ENCODE measurements at places on chromosomes 6 and 20. TPM values are rescaled to one million over a fixed set of nuclear protein-coding genes. Genes with fewer than 3 reads are reported as not detected.

GRCh38 chr6:6751619-6752023, 163.1 kb downstream of the LY86 start:
- H3K27me3 ChIP-seq, result no peaks in the 10 kb centered on the region
- no peaks in the 10 kb centered on the region for H3K4me1 ChIP-seq
- no peaks in the 10 kb centered on the region for H3K36me3 ChIP-seq
- H3K4me3 ChIP-seq, result no peak overlapping the region
- no peak overlapping the region for H3K27ac ChIP-seq

CD24 gene
- 1.5 TPM for total RNA-seq

SULF2 gene
- 122 TPM for total RNA-seq

- no peak overlapping the region for H3K4me3 ChIP-seq
- no peak for DNase-seq
- no peaks in the 10 kb centered on the region for H3K36me3 ChIP-seq
- no peaks in the 10 kb centered on the region for H3K4me1 ChIP-seq
- 0 out of 2 replicates have a peak, but pooled peaks cover 3% of the 10 kb centered on the region for H3K27me3 ChIP-seq
- H3K27ac ChIP-seq, result no peak overlapping the region
These were observed 30.5 kb downstream of the ANKEF1 start for GRCh38 chr20:10065154-10065833.

DHX16 gene
- 29.0 TPM for total RNA-seq

- peaks cover 40% of the 10 kb centered on the region for H3K4me1 ChIP-seq
- no peaks in the 10 kb centered on the region for H3K36me3 ChIP-seq
- DNase-seq, result peak; percentile 81
- H3K27me3 ChIP-seq, result no peaks in the 10 kb centered on the region
These were observed at the start of gene BPIFB4 for GRCh38 chr20:33079259-33079658. Gene BPIFB4 (plus strand): TSS chr20:33079643. CDS start chr20:33081527, 1,884 bp downstream.

- H3K27ac ChIP-seq, result peak overlapping the region; percentile 16
- no peaks in the 10 kb centered on the region for H3K36me3 ChIP-seq
- no peaks in the 10 kb centered on the region for H3K27me3 ChIP-seq
- peak overlapping the region; percentile 48 for H3K4me3 ChIP-seq
These were observed 195.7 kb downstream of the LMBRD1 start for GRCh38 chr6:69601132-69601531.

DNA sequence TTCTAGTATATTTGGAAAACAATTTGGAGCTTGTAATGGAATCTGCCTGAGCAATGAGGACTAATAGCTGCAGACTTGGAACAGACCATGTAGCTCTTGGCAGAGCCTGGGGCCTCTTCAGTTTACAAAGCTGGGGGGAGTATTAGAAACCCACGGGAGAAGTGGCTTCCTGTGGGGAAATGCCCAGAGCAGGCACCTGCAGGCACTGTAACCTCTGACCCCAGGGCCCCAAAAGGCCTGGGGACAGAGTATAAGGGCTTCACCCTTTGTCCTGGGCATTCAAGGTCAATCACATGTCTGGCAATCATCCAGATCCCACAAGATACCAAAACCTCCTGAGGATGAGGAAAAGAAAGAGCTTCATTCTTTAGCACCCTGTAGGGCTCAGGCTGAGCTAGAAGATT, 19.4 kb downstream of the PKIG start:
- no peaks in the 10 kb centered on the region for H3K4me1 ChIP-seq
- no peak overlapping the region for H3K4me3 ChIP-seq
- H3K27me3 ChIP-seq, result peaks cover 22% of the 10 kb centered on the region
- no peak overlapping the region for H3K27ac ChIP-seq
- no peaks in the 10 kb centered on the region for H3K36me3 ChIP-seq

DYNLT2 gene
- total RNA-seq, result 4.3 TPM

GRCh38 chr20:44796311-44796710, 14.0 kb downstream of the RIMS4 start:
- H3K36me3 ChIP-seq, result no peaks in the 10 kb centered on the region
- no peaks in the 10 kb centered on the region for H3K4me1 ChIP-seq
- H3K4me3 ChIP-seq, result no peak overlapping the region

- H3K27ac ChIP-seq, result no peak overlapping the region
- DNase-seq, result no peak
- H3K36me3 ChIP-seq, result peaks cover 9% of the 10 kb centered on the region
- H3K27me3 ChIP-seq, result no peaks in the 10 kb centered on the region
These were observed 29.7 kb downstream of the ZMYND8 start for GRCh38 chr20:47326658-47327268.

- peaks cover 56% of the 10 kb centered on the region for H3K36me3 ChIP-seq
- no peak overlapping the region for H3K27ac ChIP-seq
- no peaks in the 10 kb centered on the region for H3K4me1 ChIP-seq
- H3K27me3 ChIP-seq, result no peaks in the 10 kb centered on the region
- no peak overlapping the region for H3K4me3 ChIP-seq
- DNase-seq, result peak; percentile 68
These were observed 29.7 kb downstream of the RPF2 start for GRCh38 chr6:111011360-111012142.

GRCh38 chr6:120384671-120385070, 949.6 kb downstream of the TBC1D32 start:
- no peak for DNase-seq
- no peaks in the 10 kb centered on the region for H3K27me3 ChIP-seq
- H3K27ac ChIP-seq, result no peak overlapping the region
- no peaks in the 10 kb centered on the region for H3K36me3 ChIP-seq

DNA sequence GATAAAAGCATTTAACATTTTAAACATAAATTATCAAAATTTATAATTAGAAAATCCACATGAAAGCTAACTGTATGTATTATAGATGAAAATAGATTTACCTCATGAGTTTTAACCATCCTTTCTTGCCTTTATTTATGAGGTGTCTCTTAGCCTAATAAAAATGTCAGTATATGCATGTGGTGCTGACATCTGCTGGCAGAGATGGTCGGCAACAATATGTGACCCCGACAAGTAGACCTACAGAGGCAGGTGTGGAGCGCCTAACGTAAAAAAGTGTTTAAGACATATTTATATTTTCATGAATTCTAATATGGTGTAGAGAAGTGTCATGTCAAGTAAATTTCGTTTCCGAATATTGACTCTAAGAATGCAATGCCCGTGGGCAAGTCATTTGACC, 149.0 kb upstream of the FUT9 start:
- no peak for DNase-seq
- no peak overlapping the region for H3K4me3 ChIP-seq
- no peaks in the 10 kb centered on the region for H3K27me3 ChIP-seq

MAD2L1BP gene
- 28.0 TPM for total RNA-seq

PNLDC1 gene
- total RNA-seq, result not detected

EFCAB8 gene
- total RNA-seq, result 0.28 TPM
